NCI-H1092 (cell line): ENCODE measurements at places on chromosomes 3 and 15.

- no peak for DNase-seq
These were observed 120.2 kb upstream of the IGF1R start for GRCh38 chr15:98528046-98528725.

- DNase-seq: no peak
These were observed 90.1 kb downstream of the B3GALNT1 start for GRCh38 chr3:161014843-161015749.

DNA sequence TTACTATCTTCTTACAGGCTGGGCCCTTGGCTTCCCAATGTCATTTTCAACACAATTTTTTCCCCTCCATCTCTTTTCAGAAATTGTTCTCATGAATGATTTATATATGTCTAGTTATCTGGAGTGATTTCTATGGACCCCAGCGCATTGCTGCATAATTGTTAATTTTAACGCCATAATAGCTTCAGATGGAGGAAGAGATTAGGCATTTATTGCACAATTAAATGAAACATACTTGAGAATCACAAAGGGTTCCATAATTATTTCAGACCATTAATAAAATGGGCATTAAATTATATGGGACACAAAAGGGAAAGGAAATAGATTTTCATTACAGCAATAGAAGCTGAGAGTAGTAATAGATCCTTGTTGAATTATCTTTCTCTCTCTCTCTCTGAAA is 70.3 kb upstream of the SOX14 start:
- DNase-seq: no peak

- no peak for DNase-seq
These were observed 92.3 kb downstream of the TMEM212 start for GRCh38 chr3:171935261-171936123.

DNA sequence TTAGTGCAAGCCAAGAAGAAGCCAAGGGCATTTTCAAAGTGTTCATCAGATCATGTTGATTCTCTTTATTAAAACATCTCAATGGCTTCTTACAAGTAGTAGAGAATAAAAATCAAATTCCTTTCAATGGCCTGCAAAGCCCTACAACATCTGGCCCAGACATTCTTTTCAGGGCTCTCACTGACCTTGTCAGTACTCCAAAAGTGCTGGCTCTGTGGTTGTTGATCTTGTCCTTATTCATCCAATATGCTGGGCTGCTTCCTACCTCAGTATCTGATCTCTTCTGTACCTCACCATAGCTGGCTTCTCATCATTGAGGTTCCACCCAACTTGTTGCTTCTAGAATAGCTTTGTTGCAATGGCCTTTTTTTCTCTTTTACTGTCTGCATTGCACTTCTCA is 74.0 kb upstream of the SAMMSON start:
- DNase-seq: no peak

DNA sequence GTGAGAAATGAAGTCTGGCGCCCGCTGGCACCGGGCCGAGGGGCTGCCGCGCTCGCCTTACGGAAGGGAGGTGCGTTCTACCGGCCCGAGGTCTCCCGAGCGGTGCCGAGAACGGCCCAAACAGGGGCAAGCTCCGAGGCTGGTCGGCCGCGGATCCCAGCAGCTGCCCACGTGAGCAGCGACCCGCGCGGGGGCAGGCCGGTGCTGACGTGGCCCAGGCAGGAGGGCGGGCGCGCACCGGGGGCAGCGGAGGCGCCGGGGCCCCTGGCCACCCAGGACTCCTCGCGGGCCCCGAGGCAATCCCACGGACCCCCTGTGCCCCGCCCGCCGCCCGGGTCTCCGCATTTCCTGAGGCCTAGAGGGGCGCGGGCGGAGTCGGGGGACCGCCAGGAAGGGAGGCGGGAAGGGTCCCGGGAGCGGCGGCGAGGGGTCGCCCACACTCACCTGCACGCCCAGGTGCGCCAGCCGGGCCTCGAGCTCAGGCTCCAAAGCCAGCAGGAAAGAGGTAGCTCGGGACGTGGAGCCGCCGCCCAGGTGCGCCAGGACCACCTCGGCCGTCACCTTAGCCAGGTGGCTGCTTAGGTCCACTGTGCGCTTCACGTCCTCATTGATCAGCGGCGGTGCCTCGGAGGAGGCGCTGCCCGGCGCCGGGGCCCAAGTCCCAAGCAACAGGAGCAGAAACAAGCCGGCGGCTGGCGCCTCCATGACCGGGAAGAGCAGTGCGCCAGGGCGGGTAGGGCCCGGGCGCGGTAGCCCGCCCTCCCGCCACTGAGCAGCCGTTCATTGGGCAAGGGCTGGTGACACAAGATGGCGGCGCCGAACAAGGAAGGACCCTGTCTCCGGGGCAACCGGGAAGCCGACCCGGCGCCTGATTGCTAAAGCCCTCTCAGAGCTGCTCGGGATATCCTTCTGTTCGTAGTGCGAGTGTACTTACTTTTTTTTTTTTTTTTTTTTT is at the start of gene RPN1:
Gene RPN1 (minus strand): TSS at position 723 of the 955 bp plus-strand sequence. CDS start 18 bp downstream, at position 705.
- DNase-seq: peak; percentile 92

DNA sequence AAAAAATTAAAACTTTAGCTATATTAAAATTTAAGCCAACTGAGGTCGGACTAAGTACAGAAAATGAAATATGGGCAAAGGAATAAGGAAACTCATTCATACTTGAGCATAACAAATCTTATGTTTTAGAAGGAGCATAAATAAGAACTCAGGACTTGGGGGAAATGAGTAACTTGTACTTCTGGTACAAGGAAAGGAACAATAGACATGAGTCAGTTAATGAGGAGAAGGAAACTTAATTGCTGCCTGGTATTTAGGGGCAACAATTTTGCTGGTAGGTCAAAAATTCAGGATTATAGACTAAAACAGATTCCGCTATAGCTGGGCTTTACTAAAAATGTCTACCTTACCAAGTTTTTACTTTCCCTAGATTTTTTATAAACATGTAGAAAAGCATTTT is 113.1 kb downstream of the MYO5A start:
- no peak for DNase-seq

GRCh38 chr15:69790632-69791031 is 307.1 kb downstream of the TLE3 start:
- DNase-seq: no peak
